Peyer's patch (tissue), 4 donors: ENCODE measurements at places on chromosomes 12 and 14. TPM values are rescaled to one million over a fixed set of nuclear protein-coding genes. Genes with fewer than 3 reads are reported as not detected.
A peak's percentile ranks its signal among the peaks of the same experiment; 100 is the strongest.

Gene POTEG
- 2.5 TPM for total RNA-seq

Gene SLC8A3
- 4.1 TPM for total RNA-seq

Gene DPPA3
- total RNA-seq = not detected

Gene NOVA1
- total RNA-seq = 3.6 TPM

Gene FITM1
- total RNA-seq = 3.9 TPM

GRCh38 chr14:58812050-58812910 is 174.5 kb downstream of the DACT1 start:
- no peak for DNase-seq

DNA sequence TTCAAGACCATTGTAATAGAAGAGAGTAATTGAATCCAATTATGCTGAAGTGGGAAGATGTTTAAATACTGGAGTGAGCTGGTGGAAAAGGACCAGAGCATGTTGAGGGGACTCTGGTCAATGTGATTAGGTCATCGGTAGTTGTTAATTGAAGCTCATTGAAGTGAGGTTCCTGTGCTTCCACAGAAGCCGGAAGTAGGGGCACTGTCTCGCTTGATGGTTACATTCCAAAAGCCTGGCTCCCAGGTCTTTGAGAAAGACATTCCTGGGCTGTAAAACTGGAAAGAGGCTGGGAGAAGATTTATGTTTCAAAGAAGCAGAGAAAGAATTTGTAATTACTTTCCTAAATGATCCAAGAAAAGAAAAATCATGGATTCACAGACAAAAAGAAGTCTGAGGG is 12.3 kb upstream of the CLECL1 start:
- DNase-seq = no peak

DNA sequence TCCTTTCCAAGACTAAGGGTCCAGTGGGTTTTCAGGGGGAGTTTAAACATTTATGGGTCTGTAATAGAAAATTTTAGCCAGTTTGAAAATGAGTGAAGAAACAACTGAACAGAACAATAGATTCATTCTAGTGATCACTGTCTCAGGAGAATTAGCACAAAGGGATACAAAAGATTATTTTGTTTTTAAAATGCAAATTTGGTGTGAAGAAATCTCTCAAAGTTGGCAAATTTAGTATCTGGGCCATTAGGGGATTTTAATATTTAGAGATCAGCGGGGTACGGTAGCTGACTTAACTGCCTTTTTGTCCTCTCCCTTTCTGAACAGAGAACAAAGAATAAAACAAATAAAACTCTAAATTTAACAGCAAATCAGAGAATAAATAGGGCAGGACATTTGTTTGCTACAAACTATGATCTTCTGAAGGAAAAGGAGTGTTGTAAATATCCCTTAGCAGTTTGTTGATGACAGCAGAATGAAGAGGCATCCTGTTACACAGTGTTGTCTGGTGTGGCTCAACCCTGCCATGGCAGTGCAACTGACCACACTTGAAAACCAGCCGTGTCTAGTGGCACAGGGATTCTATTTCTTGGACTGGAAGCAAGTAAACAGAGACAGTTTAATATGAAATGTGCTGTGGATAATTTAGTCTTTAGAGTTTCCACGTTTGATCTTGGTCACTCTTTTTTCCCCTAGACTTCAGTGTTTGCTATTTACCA is 46.3 kb upstream of the LRTM2 start:
- no peak for DNase-seq

GRCh38 chr12:89962648-89963047 is 254.0 kb upstream of the ATP2B1 start:
- DNase-seq = no peak

DNA sequence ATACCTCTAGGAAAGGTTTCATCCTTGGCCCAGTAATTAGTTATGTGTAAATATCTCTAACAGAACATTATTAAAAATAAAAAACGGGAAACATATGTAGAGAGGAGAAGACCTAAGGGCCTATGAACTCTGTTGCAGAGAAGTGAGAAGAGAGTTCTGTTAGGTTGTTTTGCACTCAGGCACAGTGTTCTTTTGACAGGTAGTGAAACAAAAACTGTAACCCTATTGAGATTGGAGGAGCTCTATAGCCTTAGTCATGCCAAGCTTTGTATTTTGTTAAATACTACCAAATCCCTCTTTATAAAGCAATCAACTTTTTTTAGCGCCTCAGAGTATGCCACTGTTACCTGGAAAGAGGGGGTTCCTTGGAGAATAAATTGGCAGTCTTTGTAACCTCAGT is 77.6 kb downstream of the CNTN1 start:
- DNase-seq = no peak

- no peak for DNase-seq
These were observed 3.6 kb downstream of the SSTR1 start for GRCh38 chr14:38211255-38211735.

- DNase-seq = no peak
These were observed 80.2 kb downstream of the KCNA5 start for GRCh38 chr12:5123921-5124320.

- DNase-seq = peak; percentile 81
These were observed 536 bp upstream of the WNT1 start for GRCh38 chr12:48977290-48978281.

DNA sequence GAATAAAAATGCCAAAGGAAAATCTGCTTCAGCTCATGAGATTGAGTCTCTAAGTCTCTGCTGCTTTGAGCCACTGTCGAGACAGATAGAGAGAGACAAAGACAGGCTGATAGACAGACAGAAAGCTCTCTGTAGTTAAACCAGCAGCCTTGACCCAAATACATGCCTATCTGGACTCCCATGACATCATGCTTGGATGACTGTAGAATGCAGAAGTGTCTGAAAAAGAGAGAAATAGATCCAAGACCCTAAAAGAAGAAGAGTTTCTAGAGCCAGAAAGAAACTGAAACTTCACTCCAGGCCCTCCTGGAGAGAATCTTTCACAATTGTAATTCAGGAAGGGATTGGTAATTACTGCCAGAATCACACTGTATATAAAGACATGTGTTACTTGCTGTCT is 122.6 kb upstream of the PLXNC1 start:
- no peak for DNase-seq

DNA sequence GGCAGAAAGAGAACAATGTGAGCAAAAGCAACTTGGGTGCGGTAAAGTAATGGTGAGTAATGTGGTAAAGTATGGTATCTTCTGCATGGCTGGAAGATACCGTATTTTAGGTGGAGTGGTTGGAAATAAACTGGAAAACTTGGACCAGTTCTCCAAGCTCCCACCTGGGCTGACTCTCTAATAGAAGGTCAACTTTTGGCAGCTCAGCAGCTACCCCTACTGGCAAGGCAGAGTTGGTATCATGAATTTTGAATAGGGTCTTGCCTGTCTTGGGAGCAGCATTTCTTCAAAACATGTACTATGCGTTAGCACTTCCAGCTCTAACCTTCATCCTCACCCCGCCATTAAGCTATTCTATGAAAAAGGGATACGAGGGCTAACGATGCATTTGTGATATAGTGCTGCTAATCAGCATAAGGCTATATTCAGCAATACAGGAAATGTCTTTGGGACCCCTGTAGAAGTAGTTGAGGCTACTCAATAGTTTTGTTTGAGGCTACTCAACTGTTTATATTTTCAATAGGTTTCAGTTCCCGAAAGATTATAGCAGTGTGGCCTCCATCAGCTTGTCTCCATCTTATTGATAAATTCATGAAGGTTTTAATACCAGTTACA is 276.3 kb upstream of the FAR2 start:
- DNase-seq = no peak

GRCh38 chr12:79367032-79367589 is 323.7 kb downstream of the PAWR start:
- no peak for DNase-seq

GRCh38 chr12:49187184-49187583 is 1.7 kb downstream of the TUBA1A start:
- no peak for DNase-seq

DNA sequence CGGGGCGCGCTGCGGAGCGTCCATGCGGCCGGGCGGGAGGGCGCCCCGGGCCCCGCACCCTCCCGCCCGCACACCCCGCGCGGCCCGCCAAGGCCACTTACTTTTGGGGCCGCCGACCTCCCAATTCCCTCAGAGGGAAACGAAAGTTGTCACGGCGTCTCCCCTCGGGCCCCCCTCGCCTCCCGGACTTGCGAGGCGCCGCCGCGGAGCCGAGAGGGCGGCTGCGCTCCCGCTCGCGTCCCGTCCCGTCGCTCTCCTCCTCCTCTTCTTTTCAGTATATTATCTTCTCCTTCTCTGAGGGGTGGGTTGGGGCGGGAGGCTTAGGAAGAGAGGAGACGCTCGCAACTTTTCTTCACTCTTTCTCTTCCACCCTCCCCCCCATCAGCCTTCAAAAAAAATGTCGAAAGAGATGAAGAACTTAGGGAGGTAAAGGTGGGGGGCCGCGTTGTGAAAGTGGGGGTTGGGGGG is 613 bp downstream of the DUSP16 start:
- no peak for DNase-seq

- no peak for DNase-seq
These were observed 28.7 kb downstream of the COX8C start for GRCh38 chr14:93375673-93376156.

- DNase-seq = peak; percentile 54
These were observed 541 bp downstream of the GOLT1B start for GRCh38 chr12:21502164-21502496.

- no peak for DNase-seq
These were observed 21.8 kb downstream of the SENP1 start for GRCh38 chr12:48084066-48084465.

GRCh38 chr12:123900871-123901376 is 71.7 kb downstream of the CCDC92 start:
- no peak for DNase-seq

DNA sequence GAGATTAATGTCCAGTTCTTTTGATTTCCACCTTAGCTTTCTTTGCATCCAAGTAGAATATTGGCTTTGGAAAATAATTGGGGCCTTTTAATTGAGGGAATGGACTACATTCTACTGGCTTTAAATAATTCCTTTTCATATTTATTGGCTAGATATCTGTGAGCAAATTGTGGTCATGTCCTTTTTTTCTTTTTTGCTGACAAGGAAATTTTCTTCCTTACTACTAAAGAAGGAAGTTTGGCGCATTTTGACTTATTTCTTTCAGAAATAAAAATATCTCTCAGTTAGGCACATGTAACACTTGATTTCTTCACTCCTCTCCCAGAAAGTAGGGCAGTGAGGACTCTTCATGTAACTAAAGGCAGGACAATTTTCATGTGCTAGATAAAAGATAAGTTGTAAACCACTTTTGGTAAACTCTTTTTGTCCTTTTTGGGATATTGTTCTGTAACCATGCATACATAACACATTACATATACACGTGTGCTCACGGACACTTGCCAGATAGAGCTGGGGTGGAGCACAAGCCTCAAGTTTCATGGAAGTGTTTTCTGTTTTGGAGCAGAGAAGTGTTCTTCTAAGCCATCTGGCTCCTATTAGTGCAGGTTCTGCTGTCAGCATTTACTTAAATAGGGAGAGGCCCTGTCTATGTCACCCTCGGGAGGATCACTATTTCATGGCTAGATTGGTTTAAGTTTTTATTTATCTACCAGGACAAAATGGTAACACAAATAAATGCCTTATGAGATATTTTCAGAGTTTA is 85.1 kb upstream of the LRIG3 start:
- no peak for DNase-seq
